ENCODE measurements at places on chromosomes 3 and 15.

DNA sequence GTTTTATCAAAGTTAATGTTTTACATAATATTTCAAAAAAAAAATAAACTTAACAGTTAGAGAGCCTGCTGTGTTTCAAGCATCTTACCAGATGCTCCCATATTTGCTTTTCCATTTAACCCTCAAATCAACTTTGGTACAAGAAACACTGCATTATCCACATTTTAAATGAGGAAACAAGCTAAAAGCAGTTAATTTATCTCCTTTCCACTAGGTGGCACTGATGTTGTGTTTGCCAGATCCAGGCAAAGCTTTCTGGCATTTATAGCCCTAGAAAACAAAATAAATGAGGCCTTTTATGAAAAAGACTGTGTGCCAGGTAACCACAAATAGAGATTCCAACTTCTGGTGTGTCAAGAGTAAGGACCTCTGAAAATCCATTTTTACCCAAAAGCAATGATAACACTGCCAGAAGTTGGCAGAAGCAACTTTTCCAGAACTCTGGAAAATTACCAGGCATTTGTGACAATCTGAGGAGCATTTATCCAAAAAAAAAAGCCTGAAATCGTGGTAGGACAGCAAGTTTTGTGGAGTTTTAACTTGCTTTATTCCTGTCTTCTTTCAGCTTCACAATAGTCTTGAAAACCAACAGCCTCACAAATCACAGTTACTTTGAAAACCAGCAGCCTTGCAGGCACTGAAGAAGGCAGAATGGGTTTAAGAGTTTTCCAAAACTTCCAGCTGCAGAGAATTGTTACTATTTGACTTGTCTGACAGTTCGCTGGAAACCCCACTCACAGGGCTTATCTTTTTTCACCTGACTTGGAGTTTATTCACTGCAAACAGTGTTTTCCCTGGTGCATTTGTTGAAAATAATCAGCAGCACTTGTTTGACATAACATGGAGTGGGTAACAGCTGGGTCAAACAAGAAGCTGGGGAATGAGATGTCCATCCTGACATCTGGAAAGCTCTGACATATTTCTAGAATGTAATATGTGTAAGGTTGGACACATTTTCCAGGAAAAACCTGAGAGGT lies 9.2 kb downstream of the FAM162A start:
- peak; percentile 66 for DNase-seq

DNA sequence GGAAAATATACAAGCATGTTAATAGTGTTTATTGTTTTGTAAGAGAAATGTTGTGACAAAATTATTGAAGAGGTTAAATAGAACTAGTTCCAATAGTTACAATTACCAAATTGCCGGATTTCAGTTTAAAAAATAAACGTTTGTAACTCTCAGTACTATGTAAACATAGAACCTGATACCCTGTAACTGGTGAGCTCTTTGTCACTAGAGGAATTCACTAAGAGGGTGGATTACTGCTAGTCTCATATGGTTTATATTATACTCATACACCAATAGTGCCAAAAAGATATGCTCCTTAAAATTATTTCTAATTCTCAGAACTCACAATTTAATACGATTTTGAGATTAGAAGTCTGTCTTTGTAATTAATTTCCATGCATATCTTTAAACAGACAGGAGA lies 7.6 kb upstream of the GMNC start:
- no peak for DNase-seq

DNA sequence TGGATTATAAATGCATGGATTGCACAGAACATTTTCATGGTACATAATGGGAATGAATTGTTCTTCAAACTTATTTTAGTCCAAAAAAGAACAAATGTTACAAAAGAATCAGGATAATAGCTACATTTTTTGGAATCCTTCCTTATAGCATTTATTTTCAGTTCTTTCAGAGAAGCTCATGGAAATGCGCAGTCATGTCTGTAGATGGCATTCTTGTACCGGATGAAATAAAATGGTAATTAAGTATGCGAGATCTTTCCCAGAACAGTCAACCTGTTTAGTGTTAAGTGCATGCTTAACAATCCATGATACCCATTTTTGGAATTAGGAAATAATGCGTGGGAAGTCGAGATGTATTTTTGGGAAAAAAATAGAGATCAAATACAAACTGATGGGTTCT lies 38.2 kb upstream of the GOLGA8B start:
- DNase-seq = no peak

DNA sequence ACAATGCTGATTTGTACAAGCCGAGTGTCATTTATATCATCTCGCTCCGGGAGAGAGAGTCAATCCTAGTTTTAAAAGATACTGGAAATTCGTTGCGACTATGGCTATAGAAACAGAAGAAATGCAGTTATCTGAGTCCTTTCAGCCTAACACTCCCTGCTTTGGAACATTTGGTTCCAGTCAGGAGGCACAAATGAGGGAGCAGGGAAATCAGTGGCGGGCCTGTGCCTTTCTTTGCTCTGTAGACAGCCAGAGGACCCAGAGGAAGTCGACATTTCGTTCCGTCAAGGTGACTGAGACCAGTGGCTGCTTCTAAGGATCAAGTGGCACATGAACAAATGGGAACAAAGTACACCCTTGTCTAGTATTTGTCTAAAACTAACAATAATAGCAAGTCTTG lies 745 bp upstream of the RIOX2 start:
- DNase-seq = no peak

GRCh38 chr3:61226166-61226686 lies 25.0 kb downstream of the FHIT start:
- no peak for DNase-seq

DNA sequence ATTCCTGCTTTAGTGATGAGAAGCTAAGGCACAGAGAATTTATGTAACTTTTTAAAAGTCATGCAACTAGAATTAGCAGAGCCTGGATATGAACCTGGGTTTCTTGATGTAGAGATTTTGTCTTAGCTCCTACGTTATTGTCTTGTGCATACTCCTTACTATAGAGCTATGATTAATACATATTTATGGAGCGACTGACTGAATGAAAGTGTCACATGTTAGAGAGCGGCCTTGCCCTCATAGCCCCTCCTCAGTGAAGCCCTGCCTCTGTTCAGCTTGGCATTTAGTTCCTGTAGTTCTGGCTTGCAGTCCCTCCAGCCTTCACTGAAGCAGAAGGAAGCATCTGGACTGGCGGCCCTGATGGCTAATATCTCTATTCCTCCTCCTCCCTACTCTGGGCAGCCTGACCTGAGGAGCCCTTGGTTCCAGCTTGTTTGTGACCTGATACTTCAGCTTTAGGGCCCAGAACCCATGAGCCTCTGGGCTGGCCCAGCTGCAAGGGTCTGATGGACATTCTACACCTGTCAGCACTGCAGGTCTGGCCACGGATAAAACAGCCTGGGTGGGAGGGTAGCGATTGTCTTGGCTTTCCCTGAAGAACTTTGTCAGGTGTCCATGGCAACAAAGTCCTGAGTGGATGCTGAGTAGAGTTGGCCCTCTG lies 13.4 kb upstream of the AGBL1 start:
- no peak for DNase-seq

GRCh38 chr15:52660192-52660591 lies 19.0 kb downstream of the ATOSA start:
- no peak for DNase-seq

DNA sequence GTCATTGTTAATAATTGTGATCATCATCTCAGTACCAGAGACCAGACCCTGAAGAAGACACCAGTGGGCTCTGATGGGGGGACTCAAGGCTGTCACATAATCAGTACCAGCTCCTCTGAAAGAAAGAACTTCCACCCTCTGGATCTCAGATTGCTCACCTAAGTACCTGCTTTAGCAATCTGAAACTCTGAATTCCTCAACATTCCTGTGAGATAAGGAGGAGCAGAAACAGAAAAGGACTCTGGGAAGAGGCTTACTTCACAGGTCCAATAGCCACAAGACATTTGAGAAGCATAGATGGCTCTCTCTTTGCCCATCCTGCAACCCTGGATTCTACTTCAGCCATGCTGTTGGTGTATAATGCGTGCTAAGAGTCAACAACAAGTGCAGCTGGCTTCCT lies 44.0 kb upstream of the OXTR start:
- DNase-seq = no peak

GRCh38 chr3:28186748-28187147 lies 54.7 kb upstream of the CMC1 start:
- no peak for DNase-seq

- no peak for DNase-seq
Measured at GRCh38 chr15:101625980-101626379, 26.2 kb downstream of the TM2D3 start.

GRCh38 chr15:78353093-78353492 lies 12.9 kb downstream of the CRABP1 start:
- no peak for DNase-seq

GRCh38 chr3:66998113-66998903 lies at the start of gene KBTBD8:
Gene KBTBD8, plus strand, starts transcription at chr3:66998307. Its CDS starts 49 bp downstream, at chr3:66998356.
- DNase-seq = peak; percentile 96

DNA sequence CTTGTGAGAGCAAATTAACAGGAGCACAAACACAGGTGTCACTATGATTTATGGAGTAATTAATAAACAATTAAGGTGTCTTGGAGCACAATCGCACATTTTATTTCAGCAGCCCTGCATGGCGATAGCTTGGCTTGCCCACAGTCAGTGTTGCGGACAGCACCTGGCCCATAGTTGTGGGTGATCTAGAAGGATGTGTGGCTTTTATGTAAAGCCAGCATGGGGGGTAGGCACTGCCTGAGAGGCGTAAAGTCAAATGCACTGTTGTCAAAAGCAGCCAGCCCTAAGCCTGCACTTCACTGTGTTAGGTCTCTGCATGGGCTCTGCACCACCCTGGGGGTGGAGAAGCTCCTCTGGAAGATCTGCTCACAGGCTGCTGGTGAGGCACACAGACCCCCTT lies 177.4 kb upstream of the PPP2R3A start:
- DNase-seq = no peak

DNA sequence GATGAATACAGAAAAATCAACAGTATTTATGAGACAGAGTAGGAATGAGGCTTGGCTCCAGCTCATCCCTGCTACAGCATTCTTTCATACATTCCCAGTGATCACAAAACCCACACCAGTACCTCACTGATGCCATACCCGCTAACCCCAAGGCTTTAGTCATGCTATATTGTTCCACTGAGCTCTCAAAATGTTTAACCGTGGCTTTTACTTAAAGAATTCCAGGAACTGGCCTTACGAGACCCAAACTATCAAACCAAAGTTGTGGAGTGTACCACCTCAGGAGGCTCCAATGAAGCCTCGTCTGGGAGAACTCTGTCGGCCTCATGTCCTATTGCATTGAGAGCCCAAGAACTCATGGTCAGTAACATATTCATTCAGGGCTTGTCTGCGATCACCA lies 278.9 kb downstream of the ULK4 start:
- DNase-seq = no peak

DNA sequence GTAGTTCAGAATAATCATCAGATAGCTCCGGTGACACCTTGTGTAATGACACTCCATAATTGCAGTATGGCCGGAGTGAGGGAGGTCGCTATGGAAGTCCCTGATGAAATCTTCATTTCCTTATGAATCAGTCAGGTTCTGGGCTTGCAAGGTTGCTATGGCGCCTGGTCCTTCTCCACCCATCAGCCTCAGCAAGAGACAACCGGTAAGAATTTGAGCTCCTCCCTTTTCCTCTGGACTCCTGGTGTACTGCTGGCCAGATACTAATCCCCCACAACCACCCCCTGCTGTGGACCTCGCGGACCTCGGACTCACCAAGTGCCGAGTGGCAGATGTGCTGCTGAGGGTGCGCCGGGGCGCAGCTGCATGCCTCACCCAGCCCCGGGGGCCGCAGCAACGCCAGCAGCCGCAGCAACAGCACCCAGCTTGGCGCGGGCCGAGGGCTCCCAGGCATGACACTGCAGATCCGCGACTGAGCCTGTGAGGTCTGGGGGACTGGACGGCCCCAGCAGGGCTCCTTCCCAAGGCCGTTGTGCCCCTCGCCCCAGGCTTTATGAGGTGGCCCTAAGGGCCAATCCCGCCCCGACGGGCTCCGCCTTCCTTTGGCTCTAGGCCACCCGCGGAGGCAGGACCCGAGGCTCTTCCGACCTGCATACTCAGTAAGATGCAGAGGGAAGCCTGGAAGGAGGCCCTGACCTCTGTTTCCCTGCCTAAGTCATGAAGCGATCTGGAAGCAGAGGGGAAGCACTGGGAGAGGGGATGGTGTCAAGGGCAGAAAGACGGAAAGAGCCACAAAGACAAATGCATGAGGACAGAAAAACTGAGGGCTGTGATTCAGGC lies at the start of gene TIMP4:
TSS of gene TIMP4 (minus strand) at position 526 of the 840 bp plus-strand sequence. CDS start at position 454, 72 bp downstream.
- DNase-seq = peak; percentile 89

- no peak for DNase-seq
Measured at GRCh38 chr3:155648013-155648591, 96.8 kb downstream of the PLCH1 start.

DNA sequence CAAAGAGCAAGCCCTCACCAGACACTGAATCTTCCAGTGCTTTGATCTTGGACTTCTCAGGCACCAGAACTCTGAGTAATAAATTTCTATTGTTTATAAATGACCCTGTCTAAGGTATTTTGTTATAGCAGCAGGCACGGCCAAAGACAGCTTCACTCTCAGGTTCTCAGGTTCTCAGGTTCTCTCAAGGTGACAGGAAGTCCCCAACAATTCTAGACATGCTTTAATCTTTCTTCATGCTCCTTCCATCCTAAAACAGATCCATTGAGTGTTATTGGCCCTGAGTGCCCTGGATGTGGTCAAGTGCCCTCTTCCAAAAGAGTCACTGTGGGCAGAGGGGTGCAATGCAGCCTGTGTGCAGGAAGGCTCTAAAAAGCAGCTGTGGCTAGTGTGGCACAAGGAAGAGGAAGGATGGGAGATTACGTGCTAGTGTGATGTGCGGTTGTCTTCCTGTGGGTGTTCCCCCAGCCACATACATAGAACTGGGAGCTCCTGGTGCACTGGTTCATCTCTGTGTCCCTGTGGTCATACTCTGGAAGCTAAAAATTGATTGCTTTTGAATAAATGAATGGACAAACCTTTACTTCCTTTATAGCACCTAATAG lies 11.0 kb upstream of the RAB7A start:
- DNase-seq = no peak

DNA sequence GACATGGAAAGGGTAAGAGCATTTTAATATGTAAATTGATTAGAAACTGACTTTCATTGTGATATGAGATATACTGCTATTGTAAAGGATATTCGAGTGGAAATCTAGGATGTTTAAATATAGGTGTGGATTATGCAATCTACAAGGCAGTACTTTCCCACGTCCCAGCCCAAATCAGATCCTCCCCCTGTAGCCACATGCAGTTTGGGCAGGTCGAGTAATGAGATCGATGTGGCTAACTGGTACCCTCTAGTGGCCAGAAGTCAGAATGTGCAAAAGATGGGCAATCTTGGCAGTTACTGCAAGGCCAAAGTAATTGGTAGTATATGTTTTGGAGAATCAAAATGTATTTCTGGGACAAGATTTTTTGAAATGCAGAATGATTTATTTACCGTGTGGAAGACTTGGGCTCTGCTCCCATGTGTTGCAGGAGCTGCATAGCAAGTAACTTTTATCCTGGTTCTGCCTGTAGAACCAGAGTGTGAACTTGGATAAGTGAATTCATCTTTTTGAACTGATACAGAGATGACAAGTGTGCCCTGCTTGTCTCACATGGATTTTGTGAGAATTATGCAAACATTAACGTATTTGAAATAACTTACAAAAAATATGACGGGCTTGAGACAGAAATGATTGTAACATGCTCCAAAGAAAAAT lies 94.5 kb upstream of the ADAMTSL3 start:
- peak; percentile 17 for DNase-seq

All from NCI-H146 (cell line).